H1 (cell line): ENCODE measurements at places on chromosomes 6 and 20. TPM values are rescaled to one million over a fixed set of nuclear protein-coding genes. Genes with fewer than 3 reads are reported as not detected.

MEP1A gene
- not detected in 2 replicates for total RNA-seq

CTSA gene
- total RNA-seq: 49.7 and 52.5 TPM in 2 replicates

OOEP gene
- 0.41 TPM in 1 of 2 replicates, not detected in the other for total RNA-seq

FAM162B gene
- total RNA-seq: 2.9 and 3.2 TPM in 2 replicates

HSD17B8 gene
- 3.3 and 3.6 TPM in 2 replicates for total RNA-seq

GRCh38 chr6:22087960-22088706 is 208.7 kb downstream of the PRL start:
- H3K4me3 ChIP-seq: no peak overlapping the region
- H3K4me1 ChIP-seq: no peaks in the 10 kb centered on the region
- no peak for DNase-seq
- H3K36me3 ChIP-seq: no peaks in the 10 kb centered on the region

- H3K4me1 ChIP-seq: no peaks in the 10 kb centered on the region
- no peak for DNase-seq
- no peak overlapping the region for H3K27ac ChIP-seq
- no peaks in the 10 kb centered on the region for H3K36me3 ChIP-seq
- H3K27me3 ChIP-seq: no peaks in the 10 kb centered on the region
Observed at GRCh38 chr6:105713474-105714118, 310.7 kb upstream of the PREP start.

GRCh38 chr6:41878961-41879405 is 16.2 kb downstream of the USP49 start:
- DNase-seq: no peak
- no peaks in the 10 kb centered on the region for H3K36me3 ChIP-seq
- H3K27me3 ChIP-seq: no peaks in the 10 kb centered on the region
- no peak overlapping the region for H3K4me3 ChIP-seq
- H3K27ac ChIP-seq: no peak overlapping the region
- no peaks in the 10 kb centered on the region for H3K4me1 ChIP-seq

DNA sequence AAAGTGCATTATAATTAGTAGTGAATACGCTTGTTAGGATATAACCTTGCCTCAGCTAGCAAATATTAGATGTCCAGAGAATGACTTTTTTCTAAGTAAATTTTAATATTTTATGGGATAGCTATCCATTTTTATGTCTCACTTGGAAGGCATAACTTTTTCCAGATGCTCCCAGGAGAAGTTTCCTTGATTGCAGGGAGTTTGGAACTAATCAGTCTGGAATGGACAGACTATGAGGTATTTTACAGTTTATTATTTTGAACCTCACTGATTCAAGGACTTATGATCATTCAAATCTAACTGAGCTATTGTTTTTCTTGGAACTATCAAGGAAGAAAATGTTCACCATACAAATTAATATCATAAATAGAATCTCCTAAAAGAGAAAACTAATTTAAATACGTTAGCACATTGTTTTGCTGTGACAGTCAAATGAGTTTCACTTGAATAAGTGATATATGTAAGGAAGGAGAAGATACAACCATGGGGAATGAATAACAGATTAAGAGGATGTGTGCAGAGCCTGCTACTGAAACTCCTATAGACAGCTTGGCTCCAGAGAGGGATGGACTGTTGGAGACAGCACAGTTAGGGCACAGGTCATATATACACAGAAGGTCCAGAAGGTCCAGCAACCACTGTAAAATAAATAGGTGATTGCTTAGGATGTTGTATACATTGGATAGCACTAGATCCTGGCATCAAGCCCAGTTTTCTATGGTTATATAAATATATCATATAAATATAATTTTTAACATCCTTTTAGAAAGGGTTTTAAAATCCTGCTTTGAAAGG is 20.6 kb upstream of the LCA5 start:
- no peaks in the 10 kb centered on the region for H3K4me1 ChIP-seq
- H3K4me3 ChIP-seq: no peak overlapping the region
- no peaks in the 10 kb centered on the region for H3K27me3 ChIP-seq
- no peak for DNase-seq
- no peak overlapping the region for H3K27ac ChIP-seq

- no peaks in the 10 kb centered on the region for H3K4me1 ChIP-seq
- no peak for DNase-seq
- H3K27ac ChIP-seq: no peak overlapping the region
- no peaks in the 10 kb centered on the region for H3K27me3 ChIP-seq
Observed at GRCh38 chr6:92297101-92297500, 1122.3 kb downstream of the EPHA7 start.

- no peaks in the 10 kb centered on the region for H3K36me3 ChIP-seq
- no peak overlapping the region for H3K27ac ChIP-seq
- no peak overlapping the region for H3K4me3 ChIP-seq
- no peaks in the 10 kb centered on the region for H3K27me3 ChIP-seq
Observed at GRCh38 chr6:112560651-112561050, 213.5 kb downstream of the RFPL4B start.

DNA sequence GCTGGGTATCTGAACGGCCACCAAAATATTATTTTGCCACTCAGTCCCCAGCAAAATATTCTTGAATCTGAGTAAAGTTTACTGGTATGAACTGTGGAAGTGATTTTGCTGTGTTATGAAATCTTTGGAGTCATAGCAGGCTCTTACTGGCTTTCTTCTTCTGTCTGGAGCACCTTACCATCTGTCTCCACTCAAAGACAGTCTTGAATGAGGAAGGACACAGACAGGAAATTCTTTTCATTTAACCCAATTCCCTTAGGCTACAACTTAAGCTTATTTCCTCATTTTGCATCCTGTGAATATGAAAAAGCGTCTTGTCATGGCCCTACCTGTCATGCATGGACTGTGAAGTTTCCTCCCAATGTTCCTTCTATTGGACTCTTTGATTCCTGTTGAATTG is 24.7 kb downstream of the FNDC1 start:
- H3K27me3 ChIP-seq: no peaks in the 10 kb centered on the region
- H3K4me1 ChIP-seq: no peaks in the 10 kb centered on the region
- no peaks in the 10 kb centered on the region for H3K36me3 ChIP-seq
- no peak overlapping the region for H3K27ac ChIP-seq

GRCh38 chr6:111722179-111722731 is 116.6 kb upstream of the TRAF3IP2 start:
- H3K4me3 ChIP-seq: no peak overlapping the region
- H3K4me1 ChIP-seq: no peaks in the 10 kb centered on the region; the same call in 1 of the 2 replicates
- H3K27ac ChIP-seq: no peak overlapping the region
